COR-L47 (cell line): ENCODE measurements at places on chromosomes 12 and 14.

DNA sequence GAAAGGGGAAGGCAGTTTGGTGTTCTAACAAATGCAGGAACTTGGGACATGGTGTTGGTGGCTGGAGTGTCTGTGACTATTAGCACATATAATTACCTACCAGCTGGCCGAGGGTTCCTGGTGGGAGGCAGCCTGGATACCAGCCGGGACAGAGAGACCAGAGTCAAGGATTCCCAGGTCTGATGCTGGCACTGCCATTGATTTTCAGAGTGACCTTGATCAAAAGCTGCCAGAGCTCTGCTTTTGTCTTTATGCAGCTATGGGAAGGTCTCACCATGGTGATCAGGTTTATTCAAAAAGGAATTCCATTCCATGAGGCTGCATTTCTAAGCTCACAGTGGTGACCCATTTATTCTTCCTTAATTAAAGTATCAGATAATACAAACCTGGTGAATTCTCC, 101.0 kb upstream of the PWP1 start:
- DNase-seq = peak; percentile 7

GRCh38 chr14:101560534-101561113, 671 bp upstream of the DIO3 start:
- DNase-seq = no peak

GRCh38 chr12:63777340-63777739, 2.4 kb upstream of the RXYLT1 start:
- DNase-seq = no peak

DNA sequence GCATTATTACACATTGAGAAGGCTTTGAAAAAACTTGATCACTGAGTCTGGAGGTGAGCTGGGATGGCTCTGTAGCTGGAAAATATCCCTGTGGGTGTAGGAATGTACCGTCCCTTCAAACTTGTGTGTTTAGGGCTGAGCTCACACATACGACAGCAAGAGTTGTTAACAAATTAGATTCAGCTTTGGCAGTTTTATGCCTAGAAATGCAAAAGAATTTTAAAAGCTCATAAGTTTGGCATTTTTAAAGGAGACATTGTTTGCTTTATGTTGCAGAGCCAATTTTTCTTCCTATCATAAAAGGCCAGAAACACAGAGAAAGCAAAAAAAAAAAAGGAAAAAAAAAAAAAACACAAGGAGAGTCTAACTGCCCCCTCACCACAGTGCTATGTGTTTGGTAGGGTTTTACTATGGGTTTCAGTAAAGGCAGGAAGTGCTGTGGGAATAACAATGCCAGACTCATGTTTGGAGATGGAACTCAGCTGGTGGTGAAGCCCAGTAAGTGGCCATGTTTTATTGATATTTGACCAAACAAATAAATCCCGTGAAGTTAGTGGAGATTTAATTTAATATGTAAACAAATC, 78.4 kb downstream of the DAD1 start:
- DNase-seq = no peak

- DNase-seq = no peak
Observed at GRCh38 chr14:31854508-31855075, 222.5 kb upstream of the ARHGAP5 start.

- DNase-seq = no peak
Observed at GRCh38 chr12:6340745-6341416, 995 bp downstream of the TNFRSF1A start.

DNA sequence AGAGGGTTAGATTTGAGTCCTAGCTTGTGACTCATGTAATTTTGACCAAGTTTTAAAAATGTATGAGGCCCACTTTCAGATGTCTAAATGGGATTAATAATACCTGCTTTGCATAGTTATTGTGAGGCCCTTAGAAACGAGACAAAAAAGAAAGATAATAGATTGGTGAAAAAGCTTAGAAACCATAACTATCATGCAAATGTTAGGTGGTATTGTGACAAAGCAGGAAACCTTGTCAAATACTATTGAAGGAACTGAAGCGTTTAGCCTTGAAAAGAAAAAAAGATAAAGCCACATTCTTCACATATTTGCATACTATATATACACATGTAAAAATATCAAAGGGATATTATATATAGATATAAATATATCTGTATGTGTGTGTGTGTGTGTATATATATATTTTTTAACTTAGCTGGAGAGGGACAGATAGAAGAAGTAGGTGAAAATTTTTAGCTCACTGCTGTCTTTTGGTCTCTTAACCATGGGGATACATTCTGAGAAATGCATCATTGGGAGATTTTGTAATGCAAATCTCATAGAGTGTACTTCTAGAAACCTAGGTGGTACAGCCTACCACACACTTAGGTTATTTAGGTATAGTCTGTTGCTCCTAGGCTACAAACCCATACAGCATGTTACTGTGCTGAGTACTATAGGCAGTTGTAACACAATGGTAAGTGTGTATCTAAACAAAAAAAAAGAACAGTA, 270.3 kb downstream of the CCDC91 start:
- DNase-seq = no peak

- no peak for DNase-seq
Observed at GRCh38 chr14:54489318-54489683, 521 bp upstream of the GMFB start.

DNA sequence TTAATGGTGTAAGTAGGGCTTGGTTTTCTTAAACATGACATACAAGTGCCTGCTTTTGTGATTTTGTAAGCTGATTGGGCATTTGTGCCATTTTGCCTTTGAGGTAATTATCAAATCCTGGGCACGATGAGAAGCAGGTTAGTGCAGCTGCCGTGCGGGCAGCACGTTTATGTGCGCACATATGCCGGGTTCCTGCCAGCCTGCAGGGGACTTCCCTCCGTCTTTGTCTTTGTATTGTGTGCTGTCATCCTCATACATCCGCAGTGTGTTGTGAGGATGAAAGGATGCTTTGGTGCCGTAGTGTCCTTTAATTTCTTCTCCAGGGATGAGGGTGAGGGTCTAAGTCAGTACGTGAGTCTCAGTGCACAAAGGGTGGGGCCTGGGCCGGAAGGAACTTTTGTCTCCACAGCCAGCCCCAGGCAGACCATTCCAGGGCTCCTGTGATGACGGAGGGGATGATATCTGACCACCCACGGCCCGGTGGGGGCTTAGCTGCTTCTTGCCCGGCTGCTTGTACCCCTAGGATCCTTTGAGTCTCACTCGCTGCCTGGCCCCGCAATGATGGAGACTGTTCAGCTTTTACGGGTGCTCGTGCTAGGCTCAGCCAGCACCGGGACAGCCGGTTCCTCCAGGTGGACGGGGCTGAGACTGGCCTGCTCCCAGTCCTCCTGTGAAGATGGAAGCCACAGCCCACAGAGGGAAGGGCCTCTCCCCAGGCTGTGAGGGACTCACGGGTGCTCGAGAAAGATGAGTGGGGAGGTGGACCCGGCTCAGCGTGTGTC, 54.6 kb downstream of the ADGRD1 start:
- DNase-seq = no peak
